ENCODE measurements at places on chromosomes 5 and 9.

GRCh38 chr5:12330993-12331588, 426.8 kb upstream of the CTNND2 start:
- no peak for DNase-seq

DNA sequence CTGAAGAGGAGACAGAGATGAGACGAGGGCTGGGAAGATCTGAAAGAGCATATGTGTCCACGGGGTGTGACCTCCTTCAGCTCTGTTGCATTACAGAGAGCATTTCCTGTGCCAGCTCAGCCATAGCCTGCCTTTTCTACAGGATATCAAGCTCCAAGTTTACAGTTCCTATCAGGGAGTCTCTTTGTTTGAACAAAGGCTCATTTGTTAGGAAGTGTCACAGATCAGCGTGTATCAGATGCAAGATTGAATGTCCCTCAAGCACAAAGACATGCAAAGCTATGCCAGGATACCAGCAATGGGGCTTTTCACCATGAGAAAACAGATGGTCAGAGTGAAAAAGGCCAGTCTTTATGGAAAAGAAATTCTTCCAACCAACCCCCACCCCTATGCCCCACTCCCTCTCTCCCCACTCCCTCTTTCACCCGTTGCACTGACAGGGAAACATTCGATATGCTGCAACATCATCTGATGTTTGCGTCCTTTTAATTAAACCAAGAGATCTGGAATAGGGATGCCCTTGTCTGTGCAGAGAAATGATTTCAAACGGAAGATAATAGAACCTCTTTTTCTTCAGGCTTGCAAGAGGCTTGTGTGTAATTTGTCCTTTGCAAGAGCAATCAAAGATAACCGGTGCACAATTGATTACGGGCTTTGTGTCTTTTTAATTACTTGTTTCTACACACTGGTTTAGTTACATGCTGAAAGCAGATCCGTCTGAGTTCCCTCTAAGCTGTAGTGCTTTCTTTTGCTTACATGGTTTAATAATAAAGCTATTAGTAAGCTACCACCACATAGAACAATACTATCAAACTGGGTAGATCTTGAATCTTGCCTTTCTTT, 263.1 kb upstream of the RGMB start:
- no peak for DNase-seq

DNA sequence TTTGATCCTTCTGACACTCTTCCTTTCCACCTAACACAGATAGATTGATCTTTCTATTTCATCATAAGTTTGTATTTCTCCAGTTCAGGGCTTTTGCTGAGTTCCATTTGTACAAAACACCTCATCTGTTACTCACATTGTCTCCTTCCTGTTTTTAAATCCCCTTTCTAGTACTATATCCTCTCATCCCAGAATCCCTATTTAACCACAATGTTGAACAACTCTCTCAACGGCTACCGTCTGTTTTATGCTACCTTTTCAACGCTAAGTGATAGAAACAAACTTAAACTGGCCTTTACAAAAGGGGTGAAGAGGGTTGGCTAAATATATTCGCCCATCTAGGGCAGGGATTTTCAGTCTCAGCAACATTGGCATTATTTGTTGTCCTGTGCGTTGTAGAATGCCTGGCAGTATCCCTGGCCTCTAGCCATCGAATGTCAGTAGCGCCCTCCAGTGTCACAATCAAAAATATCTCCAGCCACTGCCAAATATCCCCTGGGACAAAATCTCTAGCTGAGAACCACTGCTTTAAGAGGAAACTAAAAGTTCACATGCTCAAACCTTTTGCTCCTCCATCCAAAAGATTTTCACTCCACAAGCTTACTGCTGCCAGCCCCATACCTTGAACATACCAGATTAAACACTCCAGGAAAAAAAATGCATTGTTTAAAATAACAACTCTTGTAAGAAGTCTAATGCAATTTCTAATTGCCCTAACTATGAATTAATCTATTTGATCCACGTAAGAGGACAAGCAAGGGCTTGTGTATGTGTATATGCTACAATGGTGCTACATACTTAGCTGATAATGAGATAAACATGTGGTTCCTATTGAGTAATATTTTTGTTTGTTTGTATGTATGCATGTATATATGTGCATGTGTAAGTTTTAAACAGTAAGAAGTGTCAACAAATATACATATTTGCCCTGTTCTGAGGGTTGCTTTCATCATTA, 344.0 kb downstream of the PTPRD start:
- no peak for DNase-seq

DNA sequence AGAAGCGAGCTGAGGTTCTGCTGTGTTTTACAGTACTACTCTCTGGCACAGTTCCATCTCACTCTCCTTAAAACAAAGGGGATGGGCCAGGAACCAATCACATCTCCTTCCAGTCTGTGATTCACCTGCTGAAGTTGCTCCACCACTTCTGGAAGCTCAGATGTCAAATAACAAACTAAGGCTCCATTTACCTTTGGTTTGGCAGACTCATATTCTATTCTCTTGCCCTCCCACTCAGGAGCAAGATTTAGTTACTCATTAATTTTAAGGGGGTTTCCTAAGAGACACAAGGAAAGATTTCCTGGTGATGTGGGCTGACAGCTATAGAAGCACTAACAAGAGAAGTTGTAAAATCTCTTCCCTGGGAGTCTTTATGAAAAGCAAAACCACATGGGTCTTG, 37.8 kb upstream of the KIF2A start:
- no peak for DNase-seq

DNA sequence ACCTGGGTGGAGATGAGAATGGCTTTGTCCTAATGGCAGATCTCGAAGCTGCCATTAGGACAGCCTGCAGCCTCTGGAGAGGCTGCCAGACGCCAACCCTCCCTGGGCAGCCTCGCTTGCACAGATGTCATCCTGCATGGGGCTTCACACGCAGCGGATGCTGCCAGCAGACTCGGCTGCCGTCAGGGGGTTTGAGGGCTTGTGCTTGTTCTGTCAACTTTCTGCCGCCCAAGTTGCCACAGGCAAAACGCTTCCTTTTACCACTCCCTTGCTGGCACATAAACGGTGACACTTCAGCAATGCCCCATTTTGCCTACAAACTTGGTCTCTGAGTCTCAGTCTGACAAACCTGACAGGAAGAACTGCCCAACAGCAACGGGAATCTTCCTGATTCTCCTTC, 24.7 kb downstream of the DAP start:
- no peak for DNase-seq

DNA sequence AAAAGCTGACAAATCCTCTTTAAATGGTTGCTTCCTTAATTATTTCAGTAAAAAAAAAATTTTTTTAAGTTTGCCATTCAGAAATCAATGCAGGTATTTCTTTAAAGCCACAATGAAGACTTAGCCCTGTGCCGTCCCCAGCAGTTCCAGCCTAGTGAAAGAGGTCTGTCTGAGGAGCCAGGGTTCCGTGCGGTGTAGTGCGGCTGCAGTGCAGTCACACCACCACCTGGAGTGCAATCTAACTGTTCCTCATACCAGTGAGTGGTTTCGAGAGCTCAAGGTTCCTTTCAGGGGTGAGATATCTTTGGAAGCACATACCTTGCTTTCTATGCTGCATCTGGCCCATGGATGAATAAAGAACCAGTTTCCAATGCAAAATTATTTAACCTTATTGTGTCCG, 87.5 kb downstream of the FANCC start:
- no peak for DNase-seq

Data from effector CD8-positive, alpha-beta T cell (primary cell).